ENCODE measurements at places on chromosomes 7 and 10.

DNA sequence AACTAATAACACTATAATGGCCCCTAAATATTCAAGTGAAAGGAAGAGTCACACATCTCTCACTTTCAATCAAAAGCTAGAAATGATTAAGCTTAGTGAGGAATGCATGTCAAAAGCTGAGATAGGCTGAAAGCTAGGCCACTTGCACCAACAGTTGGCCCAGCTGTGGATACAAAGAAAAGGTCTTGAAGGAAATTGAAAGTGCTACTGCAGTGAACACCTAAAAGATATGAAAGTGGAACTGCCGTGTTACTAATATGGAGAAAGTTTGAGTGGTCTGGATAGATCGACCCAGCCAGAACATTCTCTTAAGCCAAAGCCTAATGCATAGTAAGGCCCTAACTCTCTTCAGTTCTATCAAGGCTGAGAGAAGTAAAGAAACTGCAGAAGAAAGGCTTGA lies 12.1 kb upstream of the SNX13 start:
- no peak for DNase-seq

GRCh38 chr10:61994405-61995219 lies 93.1 kb downstream of the ARID5B start:
- DNase-seq = no peak

DNA sequence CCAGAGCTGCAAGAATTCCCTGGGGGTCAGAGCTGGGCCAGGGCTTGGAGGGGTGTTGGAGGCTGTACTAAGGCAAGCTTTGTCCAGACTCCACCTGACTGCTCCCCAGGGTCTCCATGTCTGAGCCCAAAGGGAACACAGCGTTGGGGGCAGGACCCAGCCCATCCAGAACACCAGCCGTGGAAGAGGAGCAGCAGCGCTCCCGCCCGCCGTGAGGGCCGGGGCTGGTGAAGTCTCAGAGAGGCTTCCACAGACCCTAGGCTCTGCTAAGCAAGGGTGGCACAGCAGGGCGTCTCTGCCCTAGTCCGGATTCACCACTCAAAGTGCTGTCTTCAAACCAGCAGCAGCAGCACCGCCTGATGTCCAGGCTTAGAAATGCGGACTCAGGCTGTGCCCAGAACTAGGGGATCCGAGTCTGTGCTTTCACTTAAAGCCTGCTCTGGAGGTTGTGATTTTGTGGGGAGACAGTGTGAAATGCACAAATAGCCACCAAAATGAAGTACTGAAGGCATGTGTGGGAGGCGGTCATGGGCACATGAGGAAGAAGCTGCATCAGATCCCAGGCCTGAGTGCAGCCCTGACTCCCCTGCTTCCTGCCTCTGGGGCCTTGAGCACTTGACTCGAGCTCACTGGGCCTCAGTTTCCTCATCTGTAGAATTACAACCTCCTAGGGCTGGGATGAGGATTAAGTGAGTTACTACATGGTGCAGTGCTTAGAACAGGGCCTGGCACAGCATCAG lies 16.6 kb upstream of the AQP1 start:
- DNase-seq = no peak

DNA sequence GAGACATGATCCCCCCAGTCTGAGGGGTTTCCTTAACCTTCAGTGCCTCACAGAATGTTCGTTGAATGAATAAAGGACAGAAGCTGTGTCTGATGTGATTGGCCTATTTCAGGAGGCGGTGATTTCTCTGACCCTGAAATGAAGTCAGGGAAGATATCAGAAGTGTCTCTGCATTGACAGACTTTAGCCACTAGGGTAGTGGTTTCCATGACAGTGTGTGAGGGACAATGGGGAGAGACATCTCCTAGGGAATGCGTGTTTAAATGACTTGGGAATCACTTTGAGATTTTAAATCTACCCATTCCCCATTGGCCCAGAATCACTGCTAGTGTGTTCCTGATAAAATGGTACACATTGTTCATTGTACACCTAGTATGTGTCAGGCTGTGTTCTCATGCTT lies 132.0 kb downstream of the CFAP58 start:
- DNase-seq = no peak

DNA sequence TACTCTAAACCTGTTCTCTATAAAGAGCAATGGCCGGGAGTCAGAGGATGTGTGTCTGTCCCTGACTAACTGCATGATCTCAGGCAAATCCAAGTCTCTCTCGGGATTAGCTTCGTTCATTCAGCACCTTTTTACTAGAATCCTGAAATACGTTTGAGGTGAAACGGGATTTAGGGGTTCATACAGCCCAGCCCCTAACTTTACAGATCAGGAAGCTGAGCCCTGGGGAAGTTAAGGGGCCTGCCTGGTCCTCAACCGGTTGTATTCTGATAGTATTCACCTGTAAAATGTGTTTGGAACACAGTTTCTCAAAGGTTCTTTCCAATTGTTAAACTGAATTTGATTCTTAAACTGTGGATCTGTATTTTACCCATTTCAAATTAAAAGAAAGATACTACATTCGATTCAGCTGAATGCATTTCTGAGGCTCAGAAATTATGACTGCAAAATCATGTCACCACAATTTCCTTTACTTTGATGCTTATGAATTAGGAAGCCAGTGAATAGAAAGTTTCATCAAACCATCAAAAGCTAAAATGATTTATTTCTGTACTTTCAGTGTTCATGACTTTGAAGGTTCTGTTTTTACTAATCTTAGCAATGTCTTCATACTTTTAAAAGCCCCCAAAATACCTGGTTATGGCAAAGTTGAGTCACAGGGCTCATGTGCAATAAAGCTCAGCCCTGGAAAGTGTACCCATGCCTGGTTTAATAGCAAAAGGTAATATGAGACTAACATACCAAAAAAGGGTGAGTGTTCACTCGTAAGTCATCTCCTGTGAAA lies 28.9 kb upstream of the EZH2 start:
- no peak for DNase-seq

DNA sequence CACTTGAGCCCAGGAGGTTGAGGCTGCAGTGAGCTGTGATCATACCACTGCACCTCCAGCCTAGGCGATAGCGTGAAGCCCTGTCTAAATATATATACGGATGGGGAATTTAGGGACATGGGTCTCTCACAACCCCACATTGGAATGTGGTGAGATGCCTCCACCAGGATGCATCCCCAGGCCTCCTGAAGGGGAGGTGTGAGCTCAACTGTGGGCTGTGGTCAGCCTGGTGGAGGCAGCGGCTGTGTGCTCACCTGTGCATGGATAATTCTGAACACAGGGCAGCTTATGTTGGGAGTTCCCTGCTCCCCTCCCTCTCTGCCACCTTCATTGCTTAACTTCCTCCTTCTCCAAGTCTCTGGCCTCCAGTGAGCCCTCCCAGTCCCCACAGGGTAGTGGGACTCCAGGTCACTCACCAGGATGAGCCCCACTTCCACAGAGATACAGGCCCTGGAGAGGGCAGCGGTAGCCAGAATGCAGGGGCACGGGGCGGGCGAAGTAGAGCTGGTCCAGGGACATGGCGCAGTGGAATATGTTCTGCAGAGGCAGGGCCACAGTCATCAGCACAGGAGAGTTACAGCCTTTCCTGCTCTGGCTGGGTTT lies 30.4 kb downstream of the PYROXD2 start:
- DNase-seq = no peak

DNA sequence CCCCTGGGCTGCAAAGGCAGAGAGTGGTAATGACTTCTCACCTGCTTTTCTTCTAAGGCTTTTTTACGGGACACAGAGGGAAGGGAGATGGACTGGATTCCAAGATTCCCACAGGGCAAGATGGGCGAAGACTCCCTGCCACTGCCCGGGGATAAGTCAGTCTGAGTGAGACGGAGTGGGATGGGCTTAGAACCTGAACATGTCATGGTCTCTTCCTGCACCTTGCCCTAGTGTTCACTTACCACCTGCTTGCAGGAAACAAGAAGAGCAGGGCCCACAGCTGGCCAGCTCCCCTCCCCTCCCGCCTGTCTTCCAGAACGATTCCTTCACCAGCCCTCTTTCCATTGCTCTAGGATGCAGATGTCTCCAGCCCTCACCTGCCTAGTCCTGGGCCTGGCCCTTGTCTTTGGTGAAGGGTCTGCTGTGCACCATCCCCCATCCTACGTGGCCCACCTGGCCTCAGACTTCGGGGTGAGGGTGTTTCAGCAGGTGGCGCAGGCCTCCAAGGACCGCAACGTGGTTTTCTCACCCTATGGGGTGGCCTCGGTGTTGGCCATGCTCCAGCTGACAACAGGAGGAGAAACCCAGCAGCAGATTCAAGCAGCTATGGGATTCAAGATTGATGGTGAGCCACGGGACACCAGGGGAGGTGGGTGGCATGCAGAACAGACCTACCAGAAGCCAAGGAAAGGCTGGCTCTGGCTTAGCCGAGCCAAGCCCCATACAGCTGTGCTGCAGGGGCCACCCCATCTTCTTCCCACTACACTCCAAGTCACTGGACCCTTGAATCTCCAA lies 1.3 kb downstream of the SERPINE1 start:
- DNase-seq = no peak

- no peak for DNase-seq
Measured at GRCh38 chr10:58618158-58618676, 105.5 kb downstream of the BICC1 start.

DNA sequence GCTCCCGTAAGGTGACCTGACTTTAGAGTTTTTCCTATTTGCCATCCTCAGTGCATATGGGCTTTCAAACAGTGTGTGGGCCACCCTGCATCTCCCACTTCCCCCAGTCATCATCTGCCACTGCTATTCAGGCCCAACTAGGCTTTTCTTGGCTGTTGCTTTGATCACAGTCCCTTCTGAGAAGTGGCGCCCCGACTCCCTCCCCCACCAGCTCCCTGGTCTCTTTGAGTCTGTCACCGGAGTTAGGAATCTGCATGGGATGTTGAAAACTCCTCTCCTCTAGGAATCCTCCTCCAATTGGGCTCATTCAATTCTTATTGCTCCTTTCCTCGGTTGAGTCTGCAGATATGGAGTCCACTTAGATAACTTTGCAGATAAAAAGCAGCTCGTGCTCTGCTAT lies 32.1 kb downstream of the HIF1AN start:
- DNase-seq = no peak

DNA sequence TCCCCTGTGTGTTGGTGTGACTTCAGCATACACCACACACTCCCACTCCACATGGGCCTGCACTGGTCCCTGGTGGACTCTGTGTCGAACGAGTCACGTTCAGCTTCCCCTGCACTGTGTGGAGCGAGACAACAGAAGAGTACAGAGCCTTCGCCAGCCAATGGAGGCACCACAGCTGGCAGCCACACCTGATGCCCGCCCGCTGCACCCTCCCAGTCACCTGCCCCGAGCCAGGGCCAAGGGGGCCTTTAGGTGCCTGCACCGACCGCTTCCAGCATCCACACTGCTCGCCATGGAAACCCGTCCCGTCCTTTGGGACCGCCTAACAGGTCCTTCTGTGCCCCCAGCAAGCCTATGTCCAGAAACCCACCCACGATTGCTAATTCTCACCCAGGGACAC lies 9.2 kb downstream of the FOXL3 start:
- no peak for DNase-seq

- no peak for DNase-seq
Measured at GRCh38 chr7:118080947-118081346, 103.0 kb upstream of the LSM8 start.

- no peak for DNase-seq
Measured at GRCh38 chr7:43021431-43021830, 89.3 kb downstream of the MRPL32 start.

- no peak for DNase-seq
Measured at GRCh38 chr7:127809261-127809702, 157.3 kb downstream of the SND1 start.

DNA sequence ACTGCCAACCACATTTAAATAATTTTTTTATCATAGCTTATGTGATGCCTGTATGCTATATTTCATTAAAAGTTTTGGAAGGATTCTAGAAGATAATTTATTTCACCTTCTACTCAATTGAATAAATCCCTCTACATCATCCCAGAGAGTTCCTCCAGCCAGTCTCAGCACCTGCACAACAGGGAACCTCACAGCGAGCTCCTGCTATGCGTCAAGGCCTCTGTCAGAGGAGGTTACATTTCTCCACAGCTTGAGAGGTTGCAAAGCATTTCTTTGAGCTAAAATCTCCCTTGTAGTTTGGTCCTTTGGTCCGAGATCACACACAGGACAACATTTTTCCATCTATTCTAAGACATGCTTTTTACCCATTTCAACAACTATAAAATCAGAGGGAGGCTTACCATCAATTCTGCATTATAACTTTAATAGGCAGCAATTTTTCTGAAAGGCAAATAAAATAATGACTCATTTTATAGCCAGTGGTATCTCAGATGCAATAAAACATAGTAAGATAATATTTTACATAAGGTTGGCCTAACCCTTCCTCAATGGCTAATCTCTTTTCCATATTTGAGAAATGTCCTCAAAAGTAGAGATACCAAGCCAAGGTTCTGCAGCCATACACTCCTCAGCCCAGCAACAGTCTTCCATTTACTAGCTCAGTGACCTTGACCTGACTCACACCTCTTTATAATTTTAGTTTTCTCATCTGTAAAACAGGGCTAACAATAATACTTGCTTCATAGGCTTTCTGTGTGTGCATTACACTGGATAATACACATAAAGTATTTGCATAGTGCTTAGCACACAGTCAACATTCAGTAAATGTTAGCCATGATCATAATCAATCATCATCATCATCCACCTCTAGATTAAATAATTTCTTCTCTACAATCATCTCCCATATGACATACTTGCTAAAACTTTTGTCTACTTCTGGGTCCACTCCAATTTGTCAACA lies 68.8 kb downstream of the DOCK4 start:
- no peak for DNase-seq

DNA sequence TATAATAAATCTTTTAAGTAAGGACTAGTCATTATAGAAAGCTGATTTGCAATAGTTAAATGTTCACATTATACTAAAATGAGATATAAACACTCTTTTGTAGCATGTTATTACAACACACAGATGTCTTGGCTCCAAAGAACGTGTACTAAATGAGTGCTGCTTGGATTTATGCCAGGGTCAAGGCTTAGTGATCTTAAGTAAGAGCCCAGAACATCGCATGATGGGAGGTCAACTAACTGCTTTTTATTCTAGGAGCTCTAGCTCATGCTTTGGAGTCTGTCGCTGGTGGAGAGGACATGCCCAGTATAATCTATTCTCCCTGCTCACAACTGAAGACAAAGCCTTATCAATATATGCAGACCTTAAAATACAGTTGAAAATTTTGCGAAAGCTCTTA lies 315.1 kb downstream of the BBS9 start:
- DNase-seq = no peak

GRCh38 chr10:130749911-130750310 lies 561.6 kb downstream of the TCERG1L start:
- DNase-seq = no peak

- no peak for DNase-seq
Measured at GRCh38 chr10:78250313-78251015, 216.8 kb downstream of the RPS24 start.

- no peak for DNase-seq
Measured at GRCh38 chr7:129845972-129846327, 106.8 kb downstream of the UBE2H start.

GRCh38 chr7:41858201-41858600 lies 155.3 kb upstream of the INHBA start:
- DNase-seq = no peak

All from GOT3 (cell line).